ENCODE measurements at places on chromosomes 3 and 15.

DNA sequence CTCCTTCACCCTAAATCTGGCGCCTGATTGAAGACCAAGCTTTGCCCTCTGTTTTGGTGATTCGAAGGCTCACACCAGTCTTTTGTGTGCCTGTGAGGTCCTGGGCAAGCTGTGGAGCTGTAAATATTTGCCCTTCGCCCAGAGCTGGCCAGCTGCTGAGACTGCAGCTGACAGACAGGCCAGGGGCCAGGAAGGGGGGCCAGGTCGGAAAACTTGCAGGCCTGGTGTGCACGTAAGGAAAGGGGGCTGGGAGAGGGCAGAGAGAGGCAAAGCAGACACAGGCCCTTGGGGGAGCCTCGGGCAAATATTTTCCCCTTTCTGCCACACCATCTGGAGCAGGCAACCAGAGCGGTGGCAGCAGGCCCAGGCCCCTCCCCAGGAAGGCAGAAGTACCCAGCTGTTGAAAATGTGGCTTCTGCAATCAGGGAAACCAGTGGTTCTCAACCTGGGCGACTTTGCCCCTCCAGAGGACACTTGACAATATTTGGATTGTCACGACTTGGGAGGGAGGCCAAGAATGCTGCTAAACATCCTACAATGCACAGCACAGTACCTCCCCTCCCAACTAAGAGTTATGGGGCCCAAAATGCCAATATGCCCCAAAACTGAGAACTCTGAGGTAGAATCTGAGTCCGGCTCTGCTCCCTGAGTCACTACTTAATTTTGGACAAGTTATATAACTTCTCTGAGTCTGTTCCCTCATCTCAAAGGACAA lies 2.5 kb downstream of the PDZRN3 start:
- DNase-seq = no peak

- DNase-seq = no peak
These were observed 2.7 kb upstream of the JMJD7 start for GRCh38 chr15:41825145-41825544.

DNA sequence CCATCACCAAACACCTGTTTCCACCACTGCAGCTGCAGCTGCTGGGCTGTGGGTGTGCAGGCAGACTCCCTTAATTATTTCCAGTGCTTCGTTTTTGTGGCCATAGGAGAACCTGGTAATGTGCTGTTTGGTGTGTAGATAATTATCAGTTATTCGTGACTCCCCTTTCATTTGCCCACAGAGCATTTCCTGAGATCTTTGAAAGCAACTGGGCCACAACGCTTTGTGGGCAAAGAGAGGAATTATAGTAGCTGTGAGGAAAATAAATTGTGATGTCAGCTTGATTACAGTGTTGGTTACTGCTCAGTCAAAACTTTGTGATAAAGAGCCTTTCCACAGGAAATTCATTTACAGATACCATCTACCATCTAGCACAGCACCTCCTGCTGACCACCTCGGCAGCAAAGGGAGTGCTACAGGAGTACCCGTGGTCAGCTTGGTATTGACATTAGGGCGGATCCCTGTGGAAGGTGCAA lies 193.3 kb upstream of the SLCO3A1 start:
- no peak for DNase-seq

- no peak for DNase-seq
These were observed 169.6 kb upstream of the GADL1 start for GRCh38 chr3:31064021-31064420.

DNA sequence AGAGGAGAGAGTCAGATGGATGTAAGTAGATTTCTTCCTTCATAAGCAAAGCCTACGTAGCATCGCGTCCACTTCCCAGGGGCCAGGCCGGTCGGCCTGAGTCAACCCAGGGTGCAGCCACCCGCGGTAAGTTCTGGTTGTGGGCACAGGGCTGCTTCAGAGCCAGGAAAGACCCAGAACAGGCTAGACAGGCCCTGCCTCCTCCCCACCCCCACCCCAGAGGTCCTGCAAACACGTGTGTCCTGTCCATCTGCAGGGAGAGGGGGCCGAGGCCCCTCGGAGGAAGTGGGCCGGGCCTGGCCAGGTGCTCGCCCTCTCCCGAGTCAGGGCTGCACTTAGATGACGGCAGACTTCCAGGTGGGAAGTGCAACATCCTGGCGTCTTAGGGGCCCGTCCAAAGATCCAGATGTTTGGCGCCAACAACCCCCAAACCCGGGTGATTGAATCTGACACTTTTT lies 100.8 kb upstream of the ALDH1A3 start:
- no peak for DNase-seq

GRCh38 chr15:25690673-25691543 lies 172.2 kb downstream of the ATP10A start:
- no peak for DNase-seq

DNA sequence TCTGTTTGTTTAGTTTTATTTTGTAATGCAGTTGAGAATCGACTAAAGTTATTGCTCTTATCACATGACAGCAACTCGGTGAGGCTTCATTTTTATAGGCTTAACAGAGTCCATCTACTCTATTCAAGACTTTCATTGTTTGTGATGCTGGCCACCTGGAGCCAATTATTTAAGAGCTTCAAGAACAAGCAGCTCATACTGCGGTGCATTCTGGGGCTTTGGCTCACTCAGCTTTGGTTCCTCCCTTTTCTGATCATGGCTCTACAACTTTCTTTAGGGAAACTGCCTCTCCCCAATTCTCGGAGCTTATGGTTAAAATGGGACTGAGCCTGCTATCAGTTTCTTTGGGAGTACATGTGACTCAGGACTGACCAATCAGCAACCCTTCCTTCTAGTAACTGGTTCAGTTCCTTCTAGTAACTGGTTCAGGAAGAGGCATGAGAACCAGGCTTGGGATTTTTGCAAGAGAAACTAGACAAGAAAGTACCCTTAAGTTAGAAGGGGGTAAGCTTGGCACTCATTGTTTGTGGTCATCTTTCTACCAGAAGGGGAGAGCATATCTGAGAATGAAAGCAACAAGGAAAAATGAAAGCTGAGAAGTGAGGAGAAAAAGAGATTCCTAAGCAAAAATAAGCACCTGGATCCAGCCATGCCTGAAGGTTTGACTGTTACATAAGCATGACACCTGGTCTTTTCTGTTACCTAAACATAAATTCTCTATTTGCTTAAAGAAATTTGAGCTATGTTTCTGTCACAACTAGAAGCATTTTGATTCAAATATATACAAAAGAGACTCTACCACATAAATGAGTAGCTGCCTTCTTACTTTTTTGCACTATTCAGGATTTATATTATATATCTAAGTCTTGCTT lies 24.1 kb upstream of the ARHGEF3 start:
- DNase-seq = no peak

DNA sequence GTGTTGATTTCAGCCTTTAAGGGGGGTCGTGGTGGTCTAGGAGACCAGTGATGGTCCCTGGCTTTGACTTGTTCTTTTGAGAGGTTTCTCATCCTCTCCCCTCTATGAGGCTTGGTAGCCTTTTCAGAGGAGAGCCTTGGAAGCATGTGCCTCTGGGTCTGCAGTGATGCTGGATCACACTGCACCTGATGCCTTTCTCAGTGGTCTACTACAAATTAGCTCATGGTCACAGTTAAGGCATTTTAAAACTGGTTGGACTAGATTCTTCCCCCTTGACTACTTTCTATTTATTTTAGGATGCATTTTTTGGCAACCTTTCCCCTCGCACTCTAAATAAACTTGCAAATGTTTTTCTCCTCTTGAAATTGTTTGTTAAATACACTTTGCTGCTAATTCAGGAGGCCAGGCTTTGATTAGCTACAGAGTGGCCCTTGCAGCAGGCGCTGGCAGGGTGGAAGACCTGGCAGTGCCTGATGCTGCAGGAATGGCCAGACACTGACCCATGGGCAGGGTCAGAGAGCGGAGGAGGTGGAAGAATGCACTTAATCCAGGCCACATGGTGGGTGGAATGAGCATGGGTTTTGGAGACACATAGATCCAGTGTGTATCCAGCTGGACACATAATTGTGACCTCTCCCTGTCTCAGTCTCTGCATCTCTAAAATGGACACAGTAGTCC lies 318.8 kb upstream of the CTDSPL start:
- DNase-seq = no peak

DNA sequence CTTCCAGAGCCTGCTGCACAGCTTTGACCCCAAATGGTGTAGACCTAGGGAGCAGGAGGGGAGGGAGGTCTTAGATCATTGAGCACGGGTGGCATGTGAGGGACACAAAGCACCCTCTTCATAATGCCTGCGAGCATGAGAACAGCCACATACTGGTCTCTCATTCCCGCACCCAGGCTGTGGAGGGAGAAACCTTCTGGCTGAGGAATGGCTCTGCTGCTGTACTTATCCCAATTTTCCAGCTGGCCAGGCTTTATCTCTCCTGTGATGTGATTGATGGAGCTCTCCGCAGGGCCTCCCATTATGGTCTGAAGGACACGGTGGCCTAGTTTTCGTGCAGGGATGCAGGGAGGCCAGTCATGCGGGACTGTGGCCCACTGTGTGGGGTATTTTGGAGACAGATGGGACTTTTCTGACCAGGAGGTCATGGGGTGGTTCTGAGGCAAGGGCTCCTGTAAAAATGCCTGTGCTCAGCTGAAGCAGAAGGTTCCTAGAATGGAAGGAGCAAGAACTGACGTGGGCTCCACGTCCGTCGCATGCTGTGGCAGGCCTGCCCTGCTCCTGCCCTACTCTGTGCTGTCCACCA lies 251.5 kb downstream of the PLCL2 start:
- no peak for DNase-seq

Data from NCI-H1048 (cell line).